ENCODE measurements at places on chromosomes 2 and 18. TPM values are rescaled to one million over a fixed set of nuclear protein-coding genes. Genes with fewer than 3 reads are reported as not detected.
A peak's percentile ranks its signal among the peaks of the same experiment; 100 is the strongest.

- no peak for DNase-seq
- H3K27ac ChIP-seq: no peak overlapping the region
- no peaks in the 10 kb centered on the region for H3K27me3 ChIP-seq
- H3K4me3 ChIP-seq: no peak overlapping the region
These were observed 311.6 kb upstream of the CDH7 start for GRCh38 chr18:65439188-65439587.

CHRNG gene
- total RNA-seq: not detected

- H3K36me3 ChIP-seq: no peaks in the 10 kb centered on the region
- DNase-seq: no peak
- peaks cover 11% of the 10 kb centered on the region for H3K4me1 ChIP-seq
- no peaks in the 10 kb centered on the region for H3K27me3 ChIP-seq
- no peak overlapping the region for H3K27ac ChIP-seq
- no peak overlapping the region for H3K4me3 ChIP-seq
These were observed 258.0 kb upstream of the SIX2 start for GRCh38 chr2:45267062-45267792.

DNA sequence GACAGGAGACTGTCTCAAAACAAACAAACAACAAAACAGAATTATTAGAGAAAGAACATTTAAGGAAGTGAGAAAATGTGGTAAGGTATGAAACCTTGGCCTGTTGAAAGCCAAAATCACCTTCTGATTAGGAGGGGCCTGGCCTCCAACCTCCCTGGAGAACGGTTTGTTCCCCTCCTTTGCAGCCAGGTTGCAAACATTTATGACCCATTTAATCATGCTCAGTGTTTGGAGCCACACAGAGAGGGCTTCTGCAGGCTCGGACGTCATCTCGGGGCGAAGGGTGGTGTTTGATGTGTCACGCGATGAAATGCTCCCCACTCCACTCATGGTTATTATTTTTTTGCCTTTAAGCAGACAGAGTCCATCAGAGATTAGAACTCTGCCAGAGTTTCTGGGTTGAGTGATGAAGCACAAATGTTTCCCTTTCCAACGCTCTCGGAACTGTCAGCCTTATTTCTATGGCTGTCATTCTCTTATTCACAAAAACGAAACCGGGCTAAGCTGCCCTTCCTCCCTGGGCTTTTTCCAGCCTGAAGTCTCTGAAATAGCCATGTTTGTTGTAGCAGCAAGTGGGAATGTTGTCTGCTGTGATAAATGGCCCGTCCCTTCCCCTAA is 33.6 kb upstream of the ROCK2 start:
- H3K27ac ChIP-seq: peak overlapping the region; percentile 64
- H3K27me3 ChIP-seq: no peaks in the 10 kb centered on the region
- H3K4me1 ChIP-seq: peaks cover 53% of the 10 kb centered on the region
- no peak overlapping the region for H3K4me3 ChIP-seq

GRCh38 chr2:105142239-105142638 is 99.3 kb upstream of the GPR45 start:
- H3K4me1 ChIP-seq: peaks cover 13% of the 10 kb centered on the region
- peaks cover 4% of the 10 kb centered on the region for H3K36me3 ChIP-seq
- H3K4me3 ChIP-seq: peak overlapping the region; percentile 88
- no peaks in the 10 kb centered on the region for H3K27me3 ChIP-seq
- no peak overlapping the region for H3K27ac ChIP-seq

KCNS3 gene
- total RNA-seq: 1.4 TPM

- H3K27ac ChIP-seq: no peak overlapping the region
- H3K36me3 ChIP-seq: no peaks in the 10 kb centered on the region
- no peak overlapping the region for H3K4me3 ChIP-seq
- H3K4me1 ChIP-seq: no peaks in the 10 kb centered on the region
- H3K27me3 ChIP-seq: no peaks in the 10 kb centered on the region
These were observed 84.0 kb downstream of the PTGR3 start for GRCh38 chr18:75124991-75125381.

DNA sequence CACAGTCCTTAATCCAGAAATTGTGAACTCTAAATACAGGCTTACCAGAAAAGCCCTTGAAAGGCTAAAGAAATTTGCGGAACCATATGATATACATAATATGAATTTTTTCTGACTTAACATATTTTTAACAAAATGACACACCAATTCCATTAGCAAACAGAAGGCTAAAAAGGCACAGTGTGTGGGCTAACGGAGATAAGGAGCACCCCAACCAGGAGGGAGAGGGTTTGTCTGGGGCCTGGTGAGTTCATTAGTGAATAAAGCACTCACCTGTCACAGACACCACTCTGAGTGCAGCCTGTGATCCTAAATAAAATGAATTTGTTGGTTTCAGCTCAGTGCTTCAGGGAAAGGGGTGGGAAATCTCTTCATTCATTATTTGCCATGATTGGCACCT is 2.7 kb upstream of the FECH start:
- H3K27me3 ChIP-seq: no peaks in the 10 kb centered on the region
- no peaks in the 10 kb centered on the region for H3K36me3 ChIP-seq
- peaks cover 19% of the 10 kb centered on the region for H3K4me1 ChIP-seq
- H3K4me3 ChIP-seq: peak overlapping the region; percentile 52

ST8SIA3 gene
- 3.1 TPM for total RNA-seq

TACR1 gene
- 0.16 TPM for total RNA-seq

- H3K27me3 ChIP-seq: no peaks in the 10 kb centered on the region
- H3K4me1 ChIP-seq: peaks cover 4% of the 10 kb centered on the region
- no peak overlapping the region for H3K4me3 ChIP-seq
- H3K27ac ChIP-seq: peak overlapping the region; percentile 28
- DNase-seq: no peak
These were observed 49.5 kb upstream of the CD226 start for GRCh38 chr18:69996951-69997798.

Measured in neural crest cell (in vitro differentiated cells).